ENCODE measurements at places on chromosomes 12 and 14.

- H3K27ac ChIP-seq = no peak overlapping the region
- H3K4me3 ChIP-seq = no peak overlapping the region
- H3K36me3 ChIP-seq = peaks cover 4% of the 10 kb centered on the region
- no peaks in the 10 kb centered on the region for H3K27me3 ChIP-seq
These were observed 11.9 kb upstream of the FKBP11 start for GRCh38 chr12:48937170-48937569.

GRCh38 chr14:34126586-34126985 lies 175.7 kb upstream of the EGLN3 start:
- DNase-seq = no peak
- H3K36me3 ChIP-seq = no peaks in the 10 kb centered on the region
- no peak overlapping the region for H3K27ac ChIP-seq
- H3K4me3 ChIP-seq = no peak overlapping the region

- H3K36me3 ChIP-seq = no peaks in the 10 kb centered on the region
- no peaks in the 10 kb centered on the region for H3K27me3 ChIP-seq
- no peak for DNase-seq
- peak overlapping the region; percentile 28 for H3K27ac ChIP-seq
- peak overlapping the region; percentile 54 for H3K4me3 ChIP-seq
These were observed 2.1 kb downstream of the RNF10 start for GRCh38 chr12:120536064-120536791.

DNA sequence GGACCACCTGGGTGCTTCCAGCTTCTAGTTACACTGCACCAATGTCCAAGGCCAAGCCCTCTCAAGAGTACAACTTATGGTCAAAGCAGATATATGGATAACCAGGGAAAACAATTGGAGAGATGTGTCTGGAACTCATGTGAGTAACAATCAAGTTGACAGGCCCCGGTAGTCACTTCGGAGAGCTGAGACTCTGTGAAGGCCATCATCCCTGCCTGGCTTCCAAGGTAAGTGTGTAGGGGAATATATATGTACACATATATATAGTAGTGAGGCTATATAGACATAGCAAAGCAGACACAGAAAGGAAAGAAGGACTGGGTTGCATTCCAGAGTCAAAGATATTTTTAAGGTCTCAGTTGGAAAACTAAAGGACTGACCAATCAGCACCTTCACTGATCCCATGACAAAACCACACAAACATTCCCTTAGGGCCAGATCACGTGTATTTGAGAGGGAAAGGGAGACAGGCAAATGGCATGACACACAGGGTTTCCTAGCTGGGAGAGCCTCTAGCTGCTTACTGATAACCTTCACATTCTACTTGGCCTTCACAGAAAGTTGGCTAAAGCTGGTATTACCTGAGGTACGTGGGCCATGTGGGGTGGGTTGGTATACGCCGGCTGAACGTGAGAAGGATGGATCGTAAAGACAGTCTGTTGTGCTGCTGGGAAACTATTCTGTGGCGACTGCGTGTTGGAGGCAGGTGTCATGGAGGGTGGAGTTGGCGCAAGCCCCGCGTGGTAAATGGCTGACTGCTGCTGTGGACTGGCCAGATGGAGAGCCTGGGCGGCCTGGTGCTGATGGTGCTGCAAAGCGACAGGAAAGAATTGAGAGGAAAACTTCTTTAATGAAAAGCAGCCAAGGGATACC lies 50.0 kb downstream of the SH2B3 start:
- DNase-seq = no peak
- H3K4me3 ChIP-seq = no peak overlapping the region
- no peak overlapping the region for H3K27ac ChIP-seq
- H3K36me3 ChIP-seq = peaks cover 7% of the 10 kb centered on the region

DNA sequence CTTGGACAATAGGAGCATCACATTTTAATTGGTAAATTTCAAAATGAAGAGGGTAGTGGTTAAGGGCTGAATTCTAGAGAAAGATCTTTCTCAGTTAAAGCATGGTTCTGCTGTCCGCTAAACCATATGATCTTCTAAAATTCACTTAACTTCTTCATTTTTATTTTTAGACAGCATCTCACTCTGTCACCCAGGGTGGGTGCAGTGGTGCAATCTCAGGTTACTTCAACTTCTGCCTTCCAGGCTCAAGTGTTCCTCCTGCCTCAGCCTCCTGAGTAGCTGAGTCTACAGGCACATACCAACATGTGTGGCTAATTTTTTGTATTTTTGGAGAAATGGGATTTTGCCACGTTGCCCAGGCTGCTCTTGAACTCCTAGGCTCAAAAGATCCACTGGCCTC lies 226.7 kb upstream of the ABCD2 start:
- no peaks in the 10 kb centered on the region for H3K36me3 ChIP-seq
- no peaks in the 10 kb centered on the region for H3K4me1 ChIP-seq

- no peak overlapping the region for H3K27ac ChIP-seq
- DNase-seq = no peak
- H3K4me3 ChIP-seq = no peak overlapping the region
- H3K4me1 ChIP-seq = no peaks in the 10 kb centered on the region
- no peaks in the 10 kb centered on the region for H3K27me3 ChIP-seq
These were observed 1449.0 kb upstream of the FLRT2 start for GRCh38 chr14:84080944-84081343.

DNA sequence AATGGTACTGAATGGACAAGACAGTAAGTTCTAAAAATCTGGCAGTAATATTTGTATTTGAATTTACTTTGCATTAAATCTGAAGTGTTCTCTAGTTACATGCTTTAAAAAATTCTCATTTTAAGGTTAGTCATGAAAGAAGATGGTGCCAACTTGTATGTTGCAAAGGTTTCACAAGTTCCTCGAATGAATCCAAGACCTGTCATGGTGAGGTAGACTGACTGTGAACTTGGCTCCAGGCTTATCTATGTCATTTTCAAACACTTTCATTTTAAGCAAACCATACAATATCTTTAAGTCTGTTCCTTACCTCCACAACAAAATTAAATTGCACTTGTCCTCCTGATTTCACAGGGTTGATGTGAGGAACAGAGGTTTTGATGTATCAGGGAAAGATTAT lies 23.4 kb downstream of the CLEC2D start:
- H3K36me3 ChIP-seq = no peaks in the 10 kb centered on the region
- H3K27ac ChIP-seq = no peak overlapping the region
- H3K4me1 ChIP-seq = no peaks in the 10 kb centered on the region
- H3K4me3 ChIP-seq = no peak overlapping the region
- H3K27me3 ChIP-seq = no peaks in the 10 kb centered on the region

DNA sequence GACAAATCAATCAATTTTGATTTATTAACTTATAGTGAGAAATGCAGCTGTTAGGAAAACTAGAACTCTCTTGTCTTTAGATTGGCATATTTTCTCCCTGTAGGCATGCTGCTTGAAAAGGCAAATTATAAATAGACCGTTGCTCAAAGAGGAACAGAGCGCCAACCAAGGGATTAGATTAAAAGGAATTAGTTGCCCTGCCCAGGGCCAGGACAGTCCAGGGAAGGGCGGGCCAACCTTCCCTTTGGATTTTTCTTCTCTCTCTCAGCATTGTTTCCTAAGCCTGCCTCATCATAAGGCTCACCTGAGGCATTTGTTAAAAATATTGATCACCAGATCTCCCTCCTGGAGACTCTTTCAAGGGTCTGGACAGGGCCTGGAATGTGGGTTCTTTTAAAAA lies 8.6 kb downstream of the CIPC start:
- peaks cover 23% of the 10 kb centered on the region for H3K4me1 ChIP-seq
- no peak for DNase-seq
- H3K27ac ChIP-seq = peak overlapping the region; percentile 43

- H3K36me3 ChIP-seq = peaks cover 2% of the 10 kb centered on the region
- peak within 1 kb of the TSS; percentile 63 for H3K4me3 ChIP-seq
- H3K27ac ChIP-seq = peak within 1 kb of the TSS; percentile 91
- peak; percentile 89 for DNase-seq
These were observed at the start of gene NDRG2 for GRCh38 chr14:21024585-21025370. TSS of gene NDRG2 (minus strand) at chr14:21025061. CDS start at chr14:21023315, 1,746 bp downstream.

- H3K4me1 ChIP-seq = no peaks in the 10 kb centered on the region
- no peaks in the 10 kb centered on the region for H3K36me3 ChIP-seq
- DNase-seq = no peak
- no peak overlapping the region for H3K4me3 ChIP-seq
- no peaks in the 10 kb centered on the region for H3K27me3 ChIP-seq
These were observed 45.6 kb downstream of the DNAH10 start for GRCh38 chr12:123807670-123808069.

- DNase-seq = peak; percentile 81
- H3K27ac ChIP-seq = no peak overlapping the region
- H3K4me1 ChIP-seq = peaks cover 6% of the 10 kb centered on the region
- no peaks in the 10 kb centered on the region for H3K36me3 ChIP-seq
- no peaks in the 10 kb centered on the region for H3K27me3 ChIP-seq
These were observed 1.6 kb downstream of the FMNL3 start for GRCh38 chr12:49705479-49706134.

DNA sequence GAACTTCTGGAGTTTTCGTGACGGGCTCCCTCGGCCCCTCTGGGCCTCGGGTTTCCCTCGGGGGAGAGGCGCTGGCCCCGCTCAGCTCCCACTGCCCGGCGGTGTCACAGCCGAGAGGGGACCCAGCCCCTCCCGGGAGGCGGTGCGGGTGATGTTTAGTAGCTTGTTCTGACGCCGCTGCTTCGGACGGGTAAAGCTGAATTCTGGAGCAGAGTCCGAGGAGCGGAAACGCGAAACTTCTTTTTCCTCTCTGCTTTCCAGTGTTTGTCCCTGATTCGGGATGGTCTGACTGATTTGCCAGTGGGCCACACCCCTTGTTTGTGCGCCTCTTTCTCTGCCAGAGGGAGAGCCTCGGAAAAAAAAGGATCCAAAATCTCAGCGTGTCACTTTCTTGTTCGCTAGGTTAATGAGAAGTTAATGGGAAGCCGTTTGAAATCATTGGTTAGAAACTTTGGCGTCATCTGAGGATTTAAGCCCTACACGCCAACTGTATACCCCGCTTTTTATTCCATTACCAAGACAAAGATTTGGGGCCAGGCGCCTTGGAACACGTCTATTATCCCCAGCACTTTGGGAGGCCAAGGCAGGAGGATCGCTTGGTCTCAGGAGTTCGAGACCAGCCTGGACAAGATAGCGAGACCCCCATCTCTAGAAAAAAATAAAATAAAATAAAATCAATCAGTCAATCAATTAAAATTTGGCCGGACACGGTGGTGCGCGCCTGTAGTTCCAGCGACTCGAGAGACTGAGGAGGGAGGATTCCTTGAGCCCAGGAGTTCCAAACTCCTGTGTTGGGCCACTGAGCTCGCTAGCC lies 756 bp downstream of the TULP3 start:
- peak; percentile 88 for DNase-seq
- no peaks in the 10 kb centered on the region for H3K36me3 ChIP-seq
- H3K27me3 ChIP-seq = no peaks in the 10 kb centered on the region
- no peaks in the 10 kb centered on the region for H3K4me1 ChIP-seq
- H3K4me3 ChIP-seq = peak overlapping the region; percentile 63

DNA sequence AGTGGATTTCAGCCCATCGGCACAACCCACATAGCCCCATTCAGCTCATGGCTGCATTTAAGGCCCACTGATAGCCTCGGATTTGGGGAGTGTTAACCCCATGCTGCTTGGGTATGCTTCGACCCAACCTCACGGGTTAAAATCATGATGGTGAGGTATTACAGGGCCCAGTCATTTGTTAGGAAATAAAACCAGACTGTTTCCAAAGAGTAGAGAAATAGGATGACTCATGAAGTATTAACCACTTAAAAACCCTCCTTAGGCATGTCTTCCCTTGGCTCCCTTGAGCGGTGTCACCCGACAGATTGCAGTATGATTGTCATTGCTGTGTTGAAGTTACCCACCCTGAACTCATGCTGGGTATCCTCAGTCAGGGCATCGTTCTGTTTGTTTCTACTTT lies 289.1 kb downstream of the CACNA1C start:
- DNase-seq = no peak
- peaks cover 11% of the 10 kb centered on the region for H3K4me1 ChIP-seq
- H3K36me3 ChIP-seq = no peaks in the 10 kb centered on the region
- no peak overlapping the region for H3K4me3 ChIP-seq

GRCh38 chr12:6563448-6564050 lies 4.5 kb downstream of the NOP2 start:
- H3K4me3 ChIP-seq = no peak overlapping the region
- peaks cover 6% of the 10 kb centered on the region for H3K36me3 ChIP-seq
- no peak overlapping the region for H3K27ac ChIP-seq
- no peaks in the 10 kb centered on the region for H3K4me1 ChIP-seq
- DNase-seq = peak; percentile 85

DNA sequence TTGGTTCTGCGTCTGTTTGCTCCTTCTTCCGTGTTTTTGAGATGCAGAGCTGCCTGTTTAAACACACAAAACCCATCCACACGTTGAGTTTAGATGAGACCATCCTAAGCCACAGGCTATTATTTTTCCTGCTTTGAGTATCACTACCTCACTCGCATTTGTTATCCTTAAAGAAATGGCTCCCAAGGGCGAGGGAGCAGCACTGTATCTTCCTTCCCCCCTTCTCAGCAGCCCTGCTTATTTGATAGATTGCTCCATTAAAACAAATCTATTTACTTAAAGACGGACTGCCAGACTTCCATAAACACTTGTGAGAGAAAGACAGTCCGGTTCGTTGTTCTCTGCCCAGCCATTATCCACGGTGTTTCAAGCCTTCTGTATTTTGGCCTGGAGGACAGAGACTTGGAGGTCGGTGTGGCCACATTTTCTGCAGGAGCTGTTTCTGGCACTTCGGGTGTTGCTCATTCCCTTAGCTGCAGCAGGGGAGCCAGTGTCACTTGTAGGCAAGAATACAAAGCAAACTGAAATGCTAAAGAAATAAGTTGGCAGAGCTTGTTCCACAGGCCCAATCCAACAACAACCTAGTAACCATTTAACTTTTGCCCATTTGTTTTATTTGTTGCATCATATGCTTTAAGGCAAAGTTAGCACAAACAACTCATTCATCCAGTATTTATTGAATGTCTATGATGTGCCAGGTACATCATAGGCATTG lies 275.4 kb downstream of the TTC6 start:
- no peak overlapping the region for H3K4me3 ChIP-seq
- no peaks in the 10 kb centered on the region for H3K27me3 ChIP-seq
- H3K4me1 ChIP-seq = no peaks in the 10 kb centered on the region
- no peak overlapping the region for H3K27ac ChIP-seq
- H3K36me3 ChIP-seq = no peaks in the 10 kb centered on the region

GRCh38 chr14:35401422-35402265 lies 2.9 kb downstream of the NFKBIA start:
- peaks cover 5% of the 10 kb centered on the region for H3K36me3 ChIP-seq
- no peak for DNase-seq
- peaks cover 11% of the 10 kb centered on the region for H3K4me1 ChIP-seq
- H3K27me3 ChIP-seq = no peaks in the 10 kb centered on the region
- peak overlapping the region; percentile 73 for H3K4me3 ChIP-seq

GRCh38 chr14:72907886-72908285 lies 14.0 kb upstream of the DPF3 start:
- H3K27ac ChIP-seq = no peak overlapping the region
- no peaks in the 10 kb centered on the region for H3K27me3 ChIP-seq
- DNase-seq = no peak
- H3K4me1 ChIP-seq = no peaks in the 10 kb centered on the region
- no peak overlapping the region for H3K4me3 ChIP-seq

- H3K27me3 ChIP-seq = no peaks in the 10 kb centered on the region
- no peak overlapping the region for H3K27ac ChIP-seq
- DNase-seq = no peak
- H3K4me3 ChIP-seq = no peak overlapping the region
- H3K4me1 ChIP-seq = no peaks in the 10 kb centered on the region
These were observed 16.3 kb downstream of the TMEM119 start for GRCh38 chr12:108581311-108582227.

All from aorta (tissue), 5 donors.